ENCODE measurements at places on chromosomes 13 and 19.

DNA sequence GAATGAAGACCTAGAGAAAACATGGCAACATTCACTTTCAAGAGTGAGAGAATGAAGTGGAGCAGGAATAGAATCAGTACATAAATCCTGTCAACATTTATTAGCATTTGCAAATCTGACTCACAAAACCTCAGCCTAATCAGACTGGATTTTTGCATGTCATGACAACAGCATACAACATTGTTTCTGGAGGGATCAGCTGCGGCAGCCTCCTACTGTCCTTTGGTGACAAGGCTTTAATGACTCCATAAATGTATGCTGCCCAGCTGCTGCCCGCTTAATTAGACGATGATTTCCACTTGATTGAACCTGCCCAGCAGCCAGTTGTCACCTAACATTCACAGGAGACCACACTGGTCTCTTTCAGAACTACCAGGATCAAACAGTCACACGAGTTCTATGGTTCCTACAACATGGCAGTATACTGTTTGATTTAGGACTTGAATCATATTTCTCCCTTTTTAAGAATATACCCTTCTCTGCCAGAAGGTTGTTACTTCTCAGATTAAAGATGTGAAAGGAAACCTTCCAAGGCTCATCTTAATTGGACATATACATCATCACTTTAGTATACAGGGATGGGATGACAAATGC lies 9.3 kb downstream of the EBPL start:
- DNase-seq, result no peak

DNA sequence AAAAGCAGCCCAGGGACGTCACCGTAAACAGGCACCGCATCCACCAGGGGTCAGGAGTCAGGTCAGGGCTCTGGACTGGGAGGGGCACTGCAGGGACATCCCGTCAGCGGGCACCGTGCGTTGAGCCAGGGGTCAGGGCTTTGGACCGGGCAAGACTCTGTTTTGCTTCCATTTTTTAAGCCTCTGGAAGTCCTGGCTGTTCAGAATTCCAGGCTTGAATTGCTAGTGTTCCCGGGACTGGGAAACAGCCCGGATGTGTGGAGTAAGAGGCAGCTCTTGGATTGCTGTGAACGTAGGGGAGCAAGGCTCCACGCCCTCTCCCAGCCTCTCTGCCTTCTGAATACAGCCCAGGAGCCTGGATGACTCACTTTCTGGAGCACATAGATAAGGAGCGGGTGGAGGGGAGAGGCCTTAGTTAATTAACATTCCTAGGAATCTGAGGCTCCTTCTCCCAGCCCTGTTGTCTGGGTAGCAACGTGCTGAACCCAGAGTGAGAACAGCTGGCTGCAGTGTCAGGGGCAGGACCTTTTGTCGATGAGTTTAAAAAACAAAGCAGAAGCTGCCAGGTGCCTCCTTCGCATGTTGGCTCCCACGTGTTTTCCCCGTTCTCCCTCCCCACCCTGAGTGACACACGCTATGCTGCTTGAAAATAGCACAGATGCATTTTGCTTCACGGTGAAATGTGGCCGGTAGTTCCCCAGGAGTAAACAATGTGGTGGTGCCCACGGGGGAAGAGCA lies 21.9 kb downstream of the ATP11A start:
- no peak for DNase-seq

GRCh38 chr19:39708594-39708993 lies 4.3 kb downstream of the LGALS14 start:
- no peak for DNase-seq

- no peak for DNase-seq
Observed at GRCh38 chr13:50511877-50512341, 331.6 kb downstream of the DLEU7 start.

DNA sequence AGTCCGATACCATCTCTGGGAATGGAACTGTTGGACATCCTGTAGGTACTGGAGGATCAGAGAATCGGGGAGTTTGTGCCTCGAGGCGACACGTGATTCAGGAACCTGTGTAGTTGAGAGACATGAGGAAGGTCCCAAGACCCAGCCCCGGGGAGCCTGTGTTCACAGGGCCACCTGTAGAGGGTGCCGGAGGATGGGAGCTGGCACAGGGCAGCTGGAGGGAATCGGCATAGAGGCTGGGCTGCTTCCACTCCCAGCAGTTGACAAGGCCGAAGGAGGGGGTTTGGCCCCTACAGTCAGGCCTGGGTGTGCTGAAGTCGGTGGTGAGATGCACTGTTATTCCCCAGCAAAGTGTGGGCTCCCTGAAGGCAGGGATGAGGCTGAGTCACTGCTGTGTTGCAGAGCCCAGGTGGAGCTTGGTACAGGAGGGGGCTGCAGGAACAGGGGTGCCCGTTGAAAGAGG lies 2.5 kb upstream of the ISYNA1 start:
- no peak for DNase-seq

GRCh38 chr13:25067064-25067463 lies 28.9 kb upstream of the PABPC3 start:
- no peak for DNase-seq

- DNase-seq, result no peak
Observed at GRCh38 chr13:102626928-102627327, 30.1 kb downstream of the TPP2 start.

- no peak for DNase-seq
Observed at GRCh38 chr19:5153601-5154128, 184.8 kb downstream of the KDM4B start.

GRCh38 chr13:39684531-39685137 lies 29.2 kb downstream of the COG6 start:
- DNase-seq, result no peak

DNA sequence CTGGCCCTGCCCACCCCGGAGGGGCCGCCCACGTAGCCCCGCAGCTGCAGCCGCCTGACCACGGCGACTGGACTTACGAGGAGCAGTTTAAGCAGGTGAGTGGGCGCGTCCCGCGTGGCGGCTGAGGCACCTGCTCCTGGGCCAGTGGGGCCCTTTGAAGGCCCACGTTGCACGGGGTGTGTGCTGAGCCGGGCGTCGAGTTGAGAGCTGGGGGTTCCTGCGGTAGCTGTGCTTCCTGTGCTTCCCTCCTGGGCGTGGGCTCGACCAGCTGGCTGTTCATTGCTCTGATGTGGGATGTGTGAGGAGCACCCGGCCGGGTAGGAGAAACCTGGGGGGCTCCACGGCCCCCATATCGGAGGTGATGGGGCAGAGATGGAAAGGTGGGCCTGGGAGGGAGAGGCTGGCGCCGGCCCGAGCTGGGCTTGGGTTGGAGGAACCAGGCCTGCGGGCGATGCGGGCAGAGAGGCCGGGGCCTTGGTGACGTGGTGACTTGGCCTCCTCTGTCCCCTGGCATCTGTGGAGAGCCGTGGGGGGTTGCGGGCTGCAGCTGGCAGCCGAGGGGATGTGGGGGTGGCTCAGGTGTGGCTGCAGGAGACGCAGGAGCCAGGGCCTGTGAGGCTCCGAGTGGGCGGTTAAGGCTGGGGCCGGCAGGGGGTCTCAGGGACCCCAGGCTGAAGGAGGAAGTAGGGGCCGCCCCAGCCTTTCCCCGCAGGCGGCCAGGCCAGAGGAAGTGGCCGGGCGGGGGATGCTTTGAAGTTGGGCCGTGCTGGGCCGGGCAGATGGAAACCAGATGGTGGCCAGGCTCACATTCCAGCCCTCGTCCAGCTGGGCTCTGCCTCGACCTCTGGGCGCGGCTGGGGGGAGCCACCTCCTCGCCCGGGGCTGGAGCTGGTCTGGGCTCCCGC lies 7.1 kb downstream of the ARID3A start:
- peak; percentile 24 for DNase-seq

DNA sequence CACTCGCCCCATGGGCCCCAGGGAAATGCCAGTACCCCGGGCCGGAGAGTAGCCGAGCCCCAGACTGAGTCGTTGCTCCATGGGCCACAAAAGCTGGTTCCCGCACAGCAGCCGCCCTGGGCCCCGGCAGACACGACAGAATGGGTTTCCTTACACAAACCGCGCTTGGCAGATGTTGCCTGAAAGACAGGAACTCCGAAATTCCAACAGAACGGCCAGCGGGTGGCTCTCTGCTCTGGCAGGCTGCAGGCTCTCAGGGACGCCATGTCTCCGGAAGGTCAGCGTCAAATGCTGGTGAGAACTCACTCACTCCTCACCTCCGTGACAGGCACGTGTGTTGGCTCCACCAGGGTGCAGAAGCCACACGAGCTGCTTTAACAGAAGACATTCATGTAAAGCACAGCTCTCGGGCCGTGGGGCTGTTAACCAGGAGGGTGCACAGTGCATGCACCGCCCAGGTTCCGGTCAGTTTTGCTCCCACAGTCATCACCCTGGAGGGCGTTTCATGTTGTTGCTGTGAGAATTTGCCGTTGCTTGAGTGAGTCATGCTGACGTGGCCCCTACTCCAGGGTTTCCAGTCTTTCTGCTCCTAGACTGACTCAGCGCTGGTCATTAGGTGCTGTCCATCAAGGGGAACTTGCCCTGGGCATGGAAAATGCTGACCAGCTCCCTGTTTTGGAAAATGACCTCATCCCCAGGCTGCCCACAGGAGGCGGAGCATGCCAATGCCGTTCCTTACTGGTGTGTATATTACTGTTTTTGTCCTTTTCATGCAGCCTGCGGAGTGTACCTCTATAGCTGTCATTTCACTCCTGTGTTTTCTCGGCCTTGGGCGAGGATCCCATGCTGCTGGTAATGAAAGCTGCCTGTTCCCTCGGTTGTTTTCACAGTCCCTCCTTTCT lies 44.8 kb downstream of the ANKRD10 start:
- no peak for DNase-seq

DNA sequence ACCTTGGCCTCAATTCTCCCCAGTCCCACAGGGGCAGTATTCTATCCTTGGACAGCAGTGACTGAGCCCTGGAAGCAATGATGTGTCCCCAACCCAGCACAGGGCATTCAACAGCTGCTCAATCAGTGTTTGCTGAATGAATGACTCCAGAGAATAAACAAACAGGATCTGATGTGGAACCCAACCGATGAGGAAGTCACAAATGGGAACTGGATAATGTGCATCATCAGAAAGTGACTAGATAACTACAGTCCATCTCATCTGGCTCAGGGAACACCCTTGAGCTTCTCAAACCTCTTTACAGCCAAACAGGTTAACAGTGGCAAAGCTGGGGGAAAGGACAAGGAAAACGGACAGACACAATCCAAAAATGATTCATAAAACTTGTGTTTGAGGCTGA lies 8.2 kb downstream of the SLC25A30 start:
- DNase-seq, result no peak

- DNase-seq, result no peak
Observed at GRCh38 chr13:113064534-113065405, 40.8 kb upstream of the F7 start.

DNA sequence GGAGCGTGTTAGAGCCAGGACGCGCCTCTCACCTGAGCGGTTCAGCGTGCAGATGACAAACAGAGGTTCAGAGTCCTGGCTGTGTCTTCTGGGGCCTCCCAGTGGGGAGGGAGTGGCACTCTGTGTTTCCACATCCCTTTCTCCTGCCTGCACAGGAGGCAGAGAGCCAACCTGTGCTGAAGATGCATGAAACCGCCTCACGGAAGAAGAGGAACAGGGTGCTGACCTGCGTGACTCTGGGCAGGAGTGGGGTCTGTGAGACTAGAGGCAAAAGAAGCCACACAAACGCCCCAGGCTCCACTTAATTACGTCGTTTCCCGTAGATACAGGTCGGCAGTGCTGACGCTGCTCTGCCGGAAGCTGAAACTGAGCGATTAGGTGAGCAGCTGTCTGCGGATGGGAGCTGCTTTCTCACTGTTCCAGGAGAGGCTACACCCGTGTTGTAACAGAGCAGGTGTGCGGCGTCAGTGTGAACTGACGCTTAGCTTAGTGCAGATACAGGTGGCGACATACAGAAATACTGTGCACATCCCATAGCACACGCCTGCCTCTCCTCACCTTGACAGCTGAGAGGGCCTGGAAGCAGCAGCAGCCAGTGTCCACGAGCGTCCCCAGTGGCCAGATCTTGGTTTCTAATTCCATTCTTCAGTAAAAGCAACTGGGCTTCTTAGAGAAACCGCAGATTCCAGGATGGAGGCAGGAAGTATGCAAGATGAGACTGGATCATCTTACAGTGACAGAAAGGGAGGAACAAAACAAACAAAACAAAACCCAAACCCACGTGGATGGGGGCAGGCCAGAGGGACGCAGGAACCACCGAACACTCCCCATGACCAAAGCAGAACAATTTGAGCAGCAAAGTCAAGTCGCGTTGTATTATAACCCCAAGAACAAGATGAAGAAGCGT lies 37.7 kb upstream of the MCF2L start:
- no peak for DNase-seq

DNA sequence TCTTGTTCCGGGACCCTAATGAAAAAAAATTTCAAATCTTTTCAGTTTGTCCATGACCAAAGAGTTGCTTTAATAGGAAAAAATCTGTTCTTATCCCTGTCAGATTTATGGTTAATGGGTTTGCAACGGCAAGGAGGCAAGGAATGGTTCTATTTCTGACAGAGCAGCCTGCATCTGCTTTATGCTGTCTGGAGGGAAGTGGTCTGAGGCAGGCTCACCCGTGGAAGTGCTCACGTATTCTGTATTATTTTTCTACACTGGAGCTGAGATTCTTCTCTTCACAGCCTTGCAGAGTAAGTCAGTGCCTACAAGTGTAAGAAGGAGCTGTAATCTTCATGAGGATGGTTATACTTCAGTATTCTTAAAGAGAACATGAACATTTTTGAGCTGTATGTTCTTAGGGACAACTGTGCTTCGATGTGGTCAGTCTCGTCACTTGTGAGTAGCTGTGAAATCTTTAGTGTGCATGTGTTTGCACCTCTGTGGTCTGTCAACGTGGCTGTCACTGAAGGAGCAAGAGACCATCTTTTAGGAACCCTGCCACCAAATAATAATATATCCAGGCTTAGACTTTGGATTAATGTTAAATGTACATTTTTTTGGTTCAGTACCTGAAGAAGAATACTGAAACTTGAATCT lies 114.3 kb downstream of the DNAJC3 start:
- no peak for DNase-seq

DNA sequence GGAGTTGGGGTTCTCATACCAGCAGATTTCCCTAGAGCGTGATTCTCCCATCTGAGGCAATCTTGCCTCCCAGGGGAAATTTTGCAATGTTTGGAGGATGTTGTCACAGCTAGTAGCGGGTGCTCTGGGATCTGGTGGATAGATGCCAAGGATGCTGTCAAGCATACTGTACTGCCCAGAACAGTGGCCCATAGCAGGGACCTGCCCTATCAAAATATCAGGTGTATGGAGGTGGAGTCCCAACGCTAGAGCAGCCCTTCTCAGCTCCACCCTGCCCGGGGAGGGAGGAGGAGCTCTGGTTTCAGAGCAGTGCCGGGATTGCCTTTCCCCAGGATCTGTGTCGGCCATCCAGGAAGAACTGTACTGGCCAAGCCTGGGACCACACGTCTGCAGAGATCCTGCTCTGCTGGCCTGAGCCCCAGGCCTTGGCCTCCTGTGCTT lies 10.9 kb upstream of the QTRT1 start:
- DNase-seq, result no peak

- DNase-seq, result no peak
Observed at GRCh38 chr13:52934258-52934657, 85.8 kb upstream of the PCDH8 start.

GRCh38 chr13:66557357-66557756 lies 672.8 kb downstream of the PCDH9 start:
- no peak for DNase-seq

DNA sequence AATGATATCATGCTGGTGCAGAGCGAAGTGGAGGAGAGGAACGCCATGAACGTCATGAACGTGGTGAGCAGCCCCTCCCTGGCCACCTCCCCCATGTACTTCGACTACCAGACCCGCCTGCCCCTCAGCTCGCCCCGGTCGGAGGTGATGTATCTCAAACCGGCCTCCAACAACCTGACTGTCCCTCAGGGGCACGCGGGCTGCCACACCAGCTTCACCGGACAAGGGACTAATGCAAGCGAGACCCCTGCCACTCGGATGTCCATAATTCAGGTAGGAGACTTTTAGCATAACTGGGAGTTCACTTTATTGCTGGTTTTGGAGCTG lies 3.3 kb downstream of the PCDH17 start:
- DNase-seq, result no peak

- no peak for DNase-seq
Observed at GRCh38 chr19:55651236-55651635, 3.2 kb downstream of the CCDC106 start.

Data from activated naive CD4-positive, alpha-beta T cell (primary cell).